H54 (cell line): ENCODE measurements at places on chromosomes 3 and 15.
A peak's percentile ranks its signal among the peaks of the same experiment; 100 is the strongest.

DNA sequence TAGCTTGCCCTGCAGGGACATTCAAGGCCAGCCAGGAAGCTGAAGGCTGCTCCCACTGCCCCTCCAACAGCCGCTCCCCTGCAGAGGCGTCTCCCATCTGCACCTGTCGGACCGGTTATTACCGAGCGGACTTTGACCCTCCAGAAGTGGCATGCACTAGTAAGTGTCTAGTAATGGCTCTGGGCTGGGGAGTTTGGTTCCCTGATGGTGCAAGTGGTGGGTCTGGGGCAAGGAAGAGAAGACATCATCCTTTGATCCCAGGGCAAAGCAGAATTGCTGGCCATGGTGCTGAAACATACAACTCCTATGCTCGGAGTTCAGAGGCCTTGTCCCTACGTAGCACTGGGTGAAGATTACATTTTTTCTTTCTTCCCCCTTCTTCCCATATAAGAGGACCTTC lies 311.4 kb downstream of the EPHB1 start:
- DNase-seq: peak; percentile 12

DNA sequence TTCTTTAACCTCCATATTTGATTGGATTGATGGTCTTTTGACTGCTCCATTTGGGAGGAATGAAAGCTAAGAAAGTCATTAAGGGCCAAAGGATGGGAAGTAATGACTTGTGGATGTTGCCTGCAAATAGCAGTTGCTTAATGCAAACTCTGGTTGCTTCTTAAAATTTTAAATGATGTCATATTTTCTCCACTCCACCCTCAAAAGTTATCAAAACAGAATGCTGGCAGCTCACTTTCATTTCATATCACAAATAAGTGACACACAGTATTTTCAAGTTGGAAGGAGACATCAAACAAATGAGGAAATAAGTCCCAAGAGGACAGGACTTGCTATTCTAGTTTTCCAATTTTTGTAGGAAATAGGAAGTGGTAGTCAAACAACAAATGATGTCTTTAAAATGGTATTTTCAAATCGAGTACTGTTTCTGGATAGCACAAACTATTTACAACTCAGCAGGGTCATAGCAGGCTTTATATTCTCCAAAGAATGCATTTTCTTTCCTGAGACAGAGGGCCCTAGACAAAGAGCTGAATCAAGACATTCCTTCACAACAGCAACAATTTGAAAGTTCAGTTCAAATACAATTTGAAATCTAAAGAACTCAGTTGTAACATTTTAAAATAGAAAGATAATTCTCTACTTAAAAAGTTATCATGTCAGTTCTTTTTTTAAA lies 165.1 kb upstream of the UBE2E1 start:
- DNase-seq: no peak

- no peak for DNase-seq
Observed at GRCh38 chr3:179100652-179101051, 29.0 kb upstream of the ZMAT3 start.

DNA sequence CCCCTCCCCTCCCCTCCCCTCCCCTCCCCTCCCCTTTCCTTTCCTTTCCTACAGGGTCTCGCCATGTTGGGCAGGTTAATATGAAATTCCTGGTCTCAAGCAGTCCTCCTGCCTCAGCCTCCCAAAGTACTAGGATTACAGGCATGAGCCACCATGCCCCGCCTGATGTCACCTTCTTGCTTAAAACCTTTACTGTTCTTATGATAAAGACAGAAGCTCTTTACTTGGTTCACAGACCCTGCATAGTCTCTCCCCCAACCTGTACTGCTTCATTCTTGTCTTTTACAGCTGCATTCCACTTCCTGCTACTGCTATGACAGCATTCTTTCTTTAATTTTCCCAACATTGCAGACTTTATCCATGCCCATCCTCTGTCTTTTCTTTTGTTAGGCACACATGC lies 20.8 kb downstream of the MED12L start:
- no peak for DNase-seq

- no peak for DNase-seq
Observed at GRCh38 chr3:23682646-23683045, 123.1 kb upstream of the UBE2E1 start.

- no peak for DNase-seq
Observed at GRCh38 chr3:46095307-46095706, 68.0 kb upstream of the XCR1 start.

- no peak for DNase-seq
Observed at GRCh38 chr3:158140396-158140795, 30.5 kb downstream of the RSRC1 start.

DNA sequence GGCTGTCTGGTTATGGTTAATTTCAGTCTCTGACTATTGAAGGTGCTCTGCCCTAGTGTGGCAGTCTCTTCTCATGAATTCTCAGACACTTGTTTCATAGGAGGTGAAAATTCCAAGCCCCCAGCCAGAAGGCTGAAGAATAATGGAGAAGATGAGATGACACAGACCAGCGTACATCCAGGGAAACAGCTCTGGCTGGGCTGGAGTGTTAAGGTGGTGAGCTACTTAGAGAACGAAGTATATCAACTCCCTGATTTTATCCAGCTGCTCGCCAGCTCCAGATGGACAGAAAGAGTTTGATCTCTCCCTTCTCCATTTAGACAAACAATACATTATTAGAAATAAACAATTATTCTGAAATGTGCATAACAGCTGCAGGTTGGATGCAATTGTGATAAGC lies 494.5 kb upstream of the RGMA start:
- no peak for DNase-seq

DNA sequence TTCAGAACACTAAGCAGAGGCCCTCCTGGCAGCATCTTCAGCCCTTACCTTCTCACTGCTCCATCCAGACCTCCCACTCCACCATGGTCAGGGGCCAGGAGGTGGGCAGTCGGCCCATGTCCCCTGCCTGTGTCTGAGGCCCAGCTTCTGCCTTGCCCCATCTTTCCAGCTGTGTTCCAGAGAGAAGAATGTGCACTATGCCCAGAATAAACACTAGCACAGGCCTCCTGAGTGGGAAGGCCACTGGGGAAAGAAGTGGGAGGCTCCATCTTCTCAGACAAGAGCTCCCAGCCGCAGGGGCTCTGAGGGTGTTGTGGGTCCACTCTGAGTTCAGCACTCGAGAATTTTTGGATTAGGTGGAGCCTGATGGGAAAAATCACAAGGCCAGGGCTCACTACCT lies 44.5 kb downstream of the ADCY5 start:
- no peak for DNase-seq

- no peak for DNase-seq
Observed at GRCh38 chr3:196965112-196965803, 3.4 kb downstream of the PIGZ start.
